ENCODE measurements at places on chromosomes 12 and 14. TPM values are rescaled to one million over a fixed set of nuclear protein-coding genes. Genes with fewer than 3 reads are reported as not detected.

The GZMB gene
- polyA plus RNA-seq: not detected

The WSCD2 gene
- not detected for polyA plus RNA-seq

The ACOT6 gene
- polyA plus RNA-seq: not detected

The SLC25A47 gene
- not detected for polyA plus RNA-seq

The CACNA2D4 gene
- 0.22 TPM for polyA plus RNA-seq

The GPRC5A gene
- polyA plus RNA-seq: 118 TPM

The ENDOU gene
- polyA plus RNA-seq: 0.10 TPM

The SYT10 gene
- polyA plus RNA-seq: not detected

The DPPA3 gene
- not detected for polyA plus RNA-seq

DNA sequence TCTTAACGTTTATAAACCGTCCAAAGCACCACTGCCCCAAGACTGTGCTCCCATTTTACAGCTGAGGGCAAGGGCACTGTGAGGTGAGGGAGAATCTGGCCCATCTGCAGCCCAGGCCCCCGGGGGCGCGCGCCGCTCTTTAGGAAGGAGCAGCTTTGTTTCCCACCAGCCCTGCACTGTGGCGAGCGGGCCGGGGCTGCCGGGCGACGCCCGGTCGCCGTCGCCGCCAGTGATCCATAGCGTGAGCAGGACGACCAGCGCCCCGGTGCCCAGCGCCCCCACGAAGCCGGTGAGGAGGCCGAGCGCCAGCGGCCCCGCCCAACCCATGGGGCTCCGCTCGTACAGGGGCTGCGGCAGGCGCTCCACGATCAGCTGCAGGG lies 34.6 kb downstream of the FIGNL2 start:
- no peak for DNase-seq

DNA sequence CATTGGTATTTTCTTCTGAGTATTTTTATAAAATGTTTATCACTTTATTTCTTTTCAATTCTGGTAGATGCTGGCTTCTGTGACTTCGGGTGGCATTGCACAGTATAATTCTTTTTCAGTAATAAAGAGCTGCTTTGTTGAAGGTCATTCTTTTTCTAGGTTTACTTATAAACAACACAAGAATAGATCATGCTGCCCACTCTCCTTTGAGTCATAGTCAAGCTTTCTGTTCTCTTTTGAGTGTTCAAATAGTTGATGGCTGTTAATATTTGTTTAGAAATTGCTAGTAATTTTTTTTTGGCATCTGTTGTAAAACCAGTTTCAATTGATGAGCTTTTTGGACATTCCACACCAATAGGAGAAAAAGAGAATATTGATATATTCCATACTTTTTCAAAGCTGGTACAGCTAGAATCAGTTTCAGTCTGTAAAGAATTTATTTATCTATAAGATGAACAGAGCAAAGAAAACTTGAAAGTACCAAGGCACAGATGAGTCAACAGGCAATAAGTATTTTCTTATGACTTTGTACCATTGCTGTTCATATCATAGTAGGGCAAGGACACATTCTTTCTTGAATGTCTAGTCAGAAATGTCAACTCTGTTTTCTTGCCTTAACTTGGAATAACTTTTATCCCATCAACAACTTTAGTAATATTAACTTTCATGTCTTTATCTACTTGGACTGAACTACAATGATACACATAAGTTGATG lies 513.0 kb upstream of the SEL1L start:
- no peak for DNase-seq

DNA sequence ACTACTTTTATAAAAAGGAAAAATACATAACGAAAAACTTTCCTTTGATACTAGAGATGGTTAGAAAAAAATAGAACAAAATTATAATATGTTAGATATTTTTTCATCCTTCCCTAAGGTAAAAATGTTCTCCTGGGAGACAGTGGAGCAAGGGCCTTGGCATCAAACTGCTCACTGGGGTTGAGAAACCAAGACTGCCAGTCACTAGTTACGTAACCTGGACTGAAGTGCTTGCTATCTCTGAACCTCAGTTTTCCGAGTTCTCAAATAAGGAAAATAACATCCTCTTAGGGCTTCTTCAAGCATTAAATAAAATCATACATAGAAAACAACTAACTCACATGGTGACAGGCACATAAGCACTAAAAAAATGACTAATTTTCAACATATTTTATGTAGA lies 48.2 kb upstream of the FRMD6 start:
- DNase-seq: no peak

GRCh38 chr14:93132472-93133065 lies 16.8 kb upstream of the ITPK1 start:
- DNase-seq: no peak

- no peak for DNase-seq
Observed at GRCh38 chr12:124883263-124884130, 19.8 kb upstream of the SCARB1 start.

- no peak for DNase-seq
Observed at GRCh38 chr12:87985069-87985675, 44.0 kb downstream of the C12orf50 start.

GRCh38 chr14:33985242-33985641 lies 34.4 kb upstream of the EGLN3 start:
- DNase-seq: no peak

GRCh38 chr14:105411017-105411941 lies 8.3 kb upstream of the MTA1 start:
- DNase-seq: no peak

DNA sequence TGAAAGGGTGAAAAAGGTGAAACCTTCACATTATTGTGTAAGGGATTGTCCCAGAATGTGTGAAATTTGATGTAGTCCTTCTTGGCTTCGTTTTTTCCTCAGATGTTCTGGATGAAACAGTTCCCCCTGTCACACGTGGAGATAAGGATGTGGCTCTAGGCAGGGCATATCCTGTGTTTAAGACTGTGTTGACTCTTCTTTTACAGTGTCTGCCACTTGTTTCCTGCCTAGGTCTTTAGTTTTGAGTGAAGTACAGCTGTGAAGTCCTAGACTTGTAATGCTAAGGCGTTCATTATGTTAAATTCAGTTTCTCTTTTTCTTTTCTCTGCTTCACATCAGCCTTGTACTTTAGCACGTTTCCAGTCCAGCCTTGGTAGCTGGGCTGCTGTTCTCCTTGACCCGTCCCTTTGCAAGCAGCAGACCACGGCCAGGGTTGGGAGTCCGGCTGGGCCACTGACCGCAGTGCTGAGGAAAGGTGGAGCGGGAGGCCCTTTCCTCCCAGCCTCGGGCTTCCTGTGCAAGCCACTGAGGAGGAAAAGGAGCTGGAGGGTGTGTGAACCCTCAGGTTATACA lies 59.1 kb downstream of the RASSF3 start:
- DNase-seq: no peak

DNA sequence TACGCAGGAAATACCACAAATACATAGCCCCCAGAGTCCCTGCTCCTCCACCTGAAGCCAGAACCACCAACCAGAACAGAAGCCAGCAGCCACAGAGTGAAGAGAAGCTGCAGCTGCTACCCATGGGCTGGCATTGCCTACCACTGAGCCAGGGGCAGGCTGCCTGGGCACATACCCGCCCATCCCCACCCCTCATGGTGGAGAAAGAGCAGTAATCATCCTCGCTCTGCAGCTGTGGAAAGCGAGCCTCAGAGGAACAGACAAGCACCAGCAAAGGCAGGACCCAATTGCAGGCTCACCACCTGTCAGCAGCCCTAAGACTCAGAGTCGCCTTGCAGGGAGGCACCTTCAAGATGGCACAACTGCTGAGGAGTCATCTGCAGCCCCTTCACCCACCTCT lies 11.2 kb upstream of the CD9 start:
- DNase-seq: no peak

DNA sequence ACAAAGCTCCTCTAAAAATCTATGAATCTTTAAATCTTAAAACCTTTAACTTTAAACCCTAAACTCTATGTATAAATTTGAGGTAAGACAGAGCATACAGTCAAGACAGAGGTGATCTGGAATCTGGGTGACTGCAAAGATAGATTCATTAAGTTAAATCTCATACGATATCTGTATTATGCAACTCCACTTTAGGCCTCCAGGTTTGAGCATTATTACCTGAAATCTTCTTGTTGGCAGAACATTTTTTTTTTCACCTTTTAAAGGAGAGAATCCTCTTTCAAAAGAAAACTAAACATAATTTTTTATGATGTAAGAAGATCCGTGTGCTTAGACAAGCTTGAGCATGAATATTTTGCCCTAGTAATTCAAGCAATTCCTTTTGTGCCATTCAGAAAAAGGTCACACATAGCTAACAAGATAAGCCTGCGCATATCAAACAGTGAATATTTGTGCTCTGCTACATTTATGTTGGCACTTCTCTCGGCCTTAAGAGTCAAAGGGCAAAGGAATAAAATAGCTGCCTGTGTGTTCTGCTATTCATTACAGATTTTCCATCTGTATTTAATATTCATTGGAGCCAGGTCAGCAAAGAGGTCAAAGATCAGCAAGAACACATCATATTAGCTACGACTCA lies 163.3 kb downstream of the TMTC3 start:
- no peak for DNase-seq

DNA sequence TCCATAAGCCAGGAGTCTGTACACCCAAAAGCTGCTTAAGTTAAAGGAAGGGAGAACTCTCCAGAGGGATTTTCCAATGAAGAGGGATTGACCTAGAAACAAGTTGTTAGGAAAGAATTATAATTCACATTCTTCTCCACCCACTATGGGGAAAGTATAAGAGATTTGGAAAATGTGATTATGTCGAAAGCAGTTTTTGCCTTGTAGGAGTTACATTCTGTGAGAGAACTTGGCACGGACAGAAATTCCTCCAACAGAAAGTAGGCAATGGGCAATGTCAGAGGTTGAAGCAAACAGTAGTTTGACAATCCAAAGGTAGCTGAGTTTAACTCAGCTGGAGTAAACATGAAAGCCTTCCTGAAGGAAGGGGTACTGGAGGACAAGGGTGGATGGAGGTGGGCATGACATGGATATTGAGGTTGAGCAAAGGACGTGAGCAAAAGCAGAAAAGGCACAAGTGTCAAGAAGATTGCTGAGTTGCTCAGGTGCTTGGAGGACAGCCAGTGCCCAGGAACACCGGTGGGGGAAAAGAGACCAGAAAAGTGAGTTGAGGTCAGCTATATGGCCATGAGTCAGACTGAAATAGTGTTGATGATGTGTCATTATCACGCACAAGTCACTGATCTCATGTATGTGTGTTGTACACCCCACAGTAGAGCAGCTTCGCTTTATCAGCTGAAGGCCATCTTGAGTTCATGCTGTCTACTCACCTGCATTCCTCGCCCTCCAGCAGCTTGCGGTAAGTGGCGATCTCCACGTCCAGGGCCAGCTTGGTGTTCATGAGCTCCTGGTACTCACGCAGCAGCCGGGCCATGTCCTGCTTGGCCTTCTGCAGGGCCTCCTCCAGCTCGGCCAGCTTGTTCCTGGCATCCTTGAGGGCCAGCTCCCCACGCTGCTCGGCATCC lies 4.0 kb downstream of the KRT5 start:
- DNase-seq: no peak

- DNase-seq: peak; percentile 66
Observed at GRCh38 chr12:2311020-2311778, 258.4 kb downstream of the CACNA1C start.

- no peak for DNase-seq
Observed at GRCh38 chr14:93855737-93856136, 67.5 kb upstream of the PRIMA1 start.

GRCh38 chr12:42469355-42470175 lies 120.0 kb downstream of the PRICKLE1 start:
- no peak for DNase-seq

- DNase-seq: peak; percentile 80
Observed at GRCh38 chr12:123972457-123973401, at the start of the genes CCDC92 and ZNF664. CCDC92 (minus strand) TSS chr12:123972831; CDS start chr12:123944305, 28,526 bp downstream. ZNF664 (plus strand) TSS chr12:123973215; CDS start chr12:124012145, 38,930 bp downstream.

GRCh38 chr14:77033622-77034589 lies 5.4 kb upstream of the IRF2BPL start:
- peak; percentile 93 for DNase-seq

DNA sequence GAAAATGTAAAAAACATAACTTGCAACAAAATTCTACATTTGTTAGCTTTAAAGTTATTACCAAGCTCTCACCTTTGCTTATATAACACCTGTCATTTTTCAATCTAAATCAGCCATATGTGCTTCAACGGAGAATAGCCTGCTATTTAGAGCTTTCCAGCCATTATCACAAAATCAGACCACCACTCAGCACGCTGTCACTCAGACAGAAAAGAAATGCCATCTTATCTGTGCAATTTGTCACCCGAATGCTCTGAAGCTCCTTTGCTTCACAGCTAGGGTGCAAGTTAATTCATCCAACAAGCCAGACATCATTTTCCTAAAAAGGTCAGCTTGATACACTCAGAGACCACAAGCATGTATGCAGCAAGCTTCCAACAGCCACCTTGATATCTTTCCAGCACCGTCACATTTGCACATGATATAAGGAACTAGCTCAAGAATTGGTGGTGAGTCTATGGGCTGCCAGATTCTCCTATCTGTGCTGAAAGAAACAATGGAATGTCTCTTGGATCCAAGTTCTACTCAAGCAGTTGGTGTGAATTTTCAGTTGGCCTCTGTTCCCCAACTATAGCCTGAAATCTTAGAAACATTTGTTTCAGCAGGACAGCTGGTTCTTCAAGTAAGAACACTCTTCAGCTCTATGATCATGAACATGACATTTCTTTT lies 20.0 kb upstream of the IFNG-AS1 start:
- no peak for DNase-seq

DNA sequence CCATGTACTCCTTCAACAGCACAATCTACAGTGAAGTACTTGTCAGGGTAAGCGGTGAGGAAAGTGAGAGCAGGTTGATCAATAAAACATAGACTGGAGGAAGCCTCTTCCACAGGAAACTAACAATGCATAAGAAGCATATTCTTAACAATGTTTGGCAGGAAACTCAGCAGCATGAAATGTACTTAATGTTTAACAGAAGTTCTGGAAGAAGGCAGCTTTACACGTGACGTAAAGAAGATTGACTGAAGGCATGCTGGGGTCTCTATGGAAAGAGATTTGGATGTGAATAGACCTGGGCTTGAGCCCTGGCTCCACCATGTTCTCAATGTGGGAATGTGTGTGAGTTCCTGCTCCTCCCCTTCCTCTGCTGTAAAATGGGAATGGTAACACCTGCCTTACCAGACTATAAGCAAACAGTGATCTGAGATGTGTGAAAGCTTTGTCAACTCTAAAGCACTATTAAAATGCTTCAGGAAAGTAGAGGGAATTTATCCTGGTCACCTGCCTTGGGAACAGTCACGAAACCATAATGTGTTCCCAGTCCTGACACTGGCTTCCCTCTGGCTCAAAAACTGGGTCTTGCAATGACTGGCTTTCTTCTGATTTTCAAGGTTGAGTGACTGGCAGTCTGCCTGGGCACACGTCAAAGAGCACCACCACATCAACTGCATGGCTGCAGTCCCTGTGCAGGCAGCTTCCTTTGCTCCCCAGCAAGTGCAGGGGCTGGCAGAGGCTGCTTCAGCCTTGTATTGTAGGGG lies 384.6 kb downstream of the APAF1 start:
- DNase-seq: no peak

- DNase-seq: no peak
Observed at GRCh38 chr14:70663707-70664179, 22.0 kb downstream of the TTC9 start.

DNA sequence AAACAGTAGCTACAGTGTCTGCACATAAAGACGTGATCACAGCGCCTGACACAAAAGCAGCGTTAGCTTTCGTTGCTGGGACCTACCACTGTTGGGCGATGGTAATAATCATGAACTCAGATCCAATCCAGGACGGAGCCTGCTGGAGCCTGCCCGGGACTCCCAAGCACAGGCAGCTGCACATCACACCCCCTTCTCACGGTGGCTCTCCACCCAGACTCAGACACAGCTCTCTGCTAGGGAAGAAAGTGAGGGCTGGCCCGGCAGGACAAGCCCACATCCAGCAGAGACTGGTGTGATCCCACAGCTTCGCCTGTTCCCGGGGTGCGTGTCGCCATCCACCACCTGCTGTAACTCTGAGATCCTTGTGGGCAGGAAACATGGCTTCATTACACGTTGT lies 49.9 kb upstream of the FOXN3 start:
- no peak for DNase-seq

- DNase-seq: no peak
Observed at GRCh38 chr14:77109656-77110055, 11.6 kb downstream of the CIPC start.
